ENCODE measurements at places on chromosomes 4 and X. TPM values are rescaled to one million over a fixed set of nuclear protein-coding genes. Genes with fewer than 3 reads are reported as not detected.

PPEF2 gene
- total RNA-seq = not detected

PLS3 gene
- total RNA-seq = 205 TPM

PHKA1 gene
- 6.7 TPM for total RNA-seq

OPRPN gene
- not detected for total RNA-seq

LARP7 gene
- 14.0 TPM for total RNA-seq

TKTL2 gene
- not detected for total RNA-seq

SASH3 gene
- not detected for total RNA-seq

PRRG3 gene
- not detected for total RNA-seq

HPSE gene
- 0.93 TPM for total RNA-seq

H2BW2 gene
- not detected for total RNA-seq

KIT gene
- 50.6 TPM for total RNA-seq

MGAT4D gene
- total RNA-seq = not detected

C4orf33 gene
- total RNA-seq = 20.4 TPM
